GM23248 (cell line): ENCODE measurements at places on chromosomes 12 and 14.

DNA sequence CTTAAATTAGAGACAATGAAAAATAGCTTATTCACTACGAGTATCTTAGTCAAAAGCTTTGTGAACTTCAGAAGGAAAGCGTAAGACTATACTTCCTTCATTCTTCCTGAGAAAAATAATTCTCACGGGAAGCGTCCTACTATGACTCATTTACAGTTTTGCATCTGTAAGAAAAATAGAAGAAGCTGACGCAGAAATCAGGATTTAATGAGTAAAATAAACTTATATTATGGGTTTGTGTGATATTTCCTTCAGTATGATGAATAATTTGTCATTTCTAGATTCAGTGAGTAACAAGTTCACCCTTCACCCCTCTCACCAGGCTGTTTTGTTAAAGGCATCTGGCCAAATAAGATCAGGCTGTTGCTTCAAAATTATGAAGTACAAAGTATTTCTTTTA, 17.8 kb upstream of the PDE3A start:
- DNase-seq: peak; percentile 77

GRCh38 chr12:96112733-96113132, 77.3 kb upstream of the LTA4H start:
- no peak for DNase-seq

- DNase-seq: no peak
These were observed 48.1 kb downstream of the PRKCH start for GRCh38 chr14:61369454-61369810.

- DNase-seq: peak; percentile 10
These were observed 74.2 kb upstream of the CSRP2 start for GRCh38 chr12:76952995-76953394.
